ENCODE measurements at places on chromosomes 7 and 10.

GRCh38 chr7:152136686-152137085 is 111.2 kb downstream of the GALNT11 start:
- DNase-seq = no peak

DNA sequence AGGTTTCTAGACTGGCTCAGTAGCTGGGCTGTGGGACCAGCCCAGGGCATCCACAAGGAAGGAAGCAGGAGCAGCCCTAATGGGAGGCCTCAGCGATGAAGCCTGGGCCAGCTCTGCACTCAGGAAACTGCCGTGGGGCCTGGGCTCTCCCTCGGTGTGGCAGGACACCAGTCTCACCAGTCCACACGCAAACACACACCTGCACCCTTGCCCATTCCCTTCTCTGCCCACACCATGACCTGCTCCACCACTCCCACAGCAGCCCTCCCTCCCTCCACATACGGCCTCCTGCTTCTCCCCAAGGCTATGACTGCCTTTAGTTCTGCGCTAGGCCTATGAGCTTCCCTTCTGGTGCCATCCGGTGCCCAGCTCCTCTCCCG is 7.1 kb downstream of the FGF8 start:
- DNase-seq = no peak

DNA sequence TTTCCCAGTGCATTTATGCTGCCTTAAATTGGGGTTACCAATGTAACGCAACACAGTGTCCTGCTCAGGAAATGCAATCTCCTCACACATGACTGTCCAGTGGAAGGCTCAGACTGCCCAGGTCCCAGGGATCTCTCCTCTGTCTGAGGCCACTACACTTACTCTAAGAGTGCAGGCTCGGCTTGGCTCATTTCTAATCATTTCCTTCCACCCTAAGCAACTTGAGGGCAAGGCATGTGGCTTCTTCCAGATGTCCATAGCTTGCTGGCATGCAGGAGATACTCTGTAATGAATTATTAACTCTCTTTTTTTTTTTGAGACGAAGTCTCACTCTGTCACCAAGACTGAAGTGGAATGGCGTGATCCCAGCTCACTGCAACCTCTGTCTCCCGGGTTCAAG is 23.7 kb downstream of the PLAC9 start:
- DNase-seq = no peak

DNA sequence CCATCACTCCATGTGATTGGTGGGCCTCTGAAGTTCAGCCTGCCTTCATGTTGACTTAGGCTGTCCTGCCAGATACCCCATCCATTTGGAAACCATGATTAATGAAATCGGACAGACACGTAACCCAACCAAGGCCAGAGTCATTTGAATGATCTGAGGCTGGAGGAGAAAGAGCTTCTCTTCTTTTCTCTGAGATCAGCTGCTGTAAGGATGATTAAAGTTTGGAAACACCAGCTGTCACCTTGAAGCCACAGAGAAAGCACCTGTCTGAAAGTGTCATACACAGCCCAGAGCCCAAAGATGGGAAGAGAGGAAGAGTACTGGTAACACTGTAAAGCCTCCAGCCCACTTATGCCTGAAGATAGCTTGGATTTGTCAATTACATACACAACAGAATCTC is 22.9 kb downstream of the NEBL start:
- DNase-seq = no peak

DNA sequence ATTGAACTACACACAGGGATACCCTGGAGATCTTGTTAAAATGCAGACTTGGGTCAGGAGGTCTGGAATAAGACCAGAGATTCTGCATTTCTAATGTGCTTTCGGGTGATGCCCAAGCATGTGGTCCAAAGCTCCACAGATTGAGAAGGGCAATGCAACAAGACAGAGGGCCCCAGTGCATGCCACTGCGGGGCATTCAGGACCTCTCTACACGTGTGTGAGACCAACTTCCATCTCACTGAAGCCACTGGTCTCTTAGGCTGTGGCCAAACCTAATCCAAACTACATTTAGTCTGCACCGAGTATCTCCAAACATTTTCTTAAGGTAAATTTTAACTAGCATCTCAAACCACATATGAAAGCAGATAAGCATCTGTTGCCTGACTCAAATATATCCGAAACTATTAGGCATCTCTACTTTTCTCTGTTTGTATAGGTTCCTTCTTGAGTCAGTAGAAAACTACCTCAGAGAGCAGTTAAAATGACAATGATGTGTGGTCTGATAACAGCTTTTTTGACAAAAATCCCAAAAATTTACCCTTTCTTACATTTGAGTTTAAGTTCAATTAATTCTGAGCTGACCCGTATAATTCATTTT is 107.5 kb downstream of the ELMO1 start:
- DNase-seq = no peak

DNA sequence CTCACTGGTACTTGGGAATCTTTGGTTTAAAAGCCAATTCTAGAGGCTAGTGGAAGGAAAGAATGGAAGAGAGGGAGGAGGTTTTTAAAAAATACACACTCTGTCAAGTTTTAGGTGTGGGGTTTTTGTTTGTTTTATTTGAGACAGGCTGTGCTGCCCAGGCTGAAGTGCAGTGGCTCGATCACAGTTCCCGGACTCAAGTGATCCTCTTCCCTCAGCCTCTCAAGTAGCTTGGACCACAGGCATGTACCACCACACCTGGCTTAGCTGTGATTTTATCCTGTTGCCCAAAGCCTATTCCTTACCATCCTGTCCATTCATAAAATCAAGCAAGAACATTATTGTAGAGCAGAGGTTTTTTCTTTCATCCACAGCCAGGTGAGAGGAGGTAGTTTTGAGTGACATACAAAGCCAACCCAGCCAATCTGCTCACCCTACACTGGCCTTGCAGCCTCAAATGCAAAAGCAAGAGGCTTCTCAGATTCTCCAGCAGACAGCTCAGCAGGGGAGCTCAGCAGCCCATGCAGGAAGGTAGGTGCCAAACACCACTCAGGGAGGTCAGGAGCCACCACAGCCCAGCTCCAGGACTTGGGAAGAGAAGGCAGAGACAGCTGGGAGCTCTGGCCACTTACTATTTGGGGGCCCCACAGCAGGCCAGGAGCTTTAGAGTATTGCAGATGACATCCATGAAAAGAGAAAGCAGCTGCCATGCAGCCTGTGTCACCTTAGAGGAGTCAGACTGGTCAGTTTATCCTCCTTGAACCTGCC is 65.8 kb downstream of the TMEM209 start:
- no peak for DNase-seq

- DNase-seq = no peak
Measured at GRCh38 chr10:44463511-44464121, 78.7 kb upstream of the CXCL12 start.

DNA sequence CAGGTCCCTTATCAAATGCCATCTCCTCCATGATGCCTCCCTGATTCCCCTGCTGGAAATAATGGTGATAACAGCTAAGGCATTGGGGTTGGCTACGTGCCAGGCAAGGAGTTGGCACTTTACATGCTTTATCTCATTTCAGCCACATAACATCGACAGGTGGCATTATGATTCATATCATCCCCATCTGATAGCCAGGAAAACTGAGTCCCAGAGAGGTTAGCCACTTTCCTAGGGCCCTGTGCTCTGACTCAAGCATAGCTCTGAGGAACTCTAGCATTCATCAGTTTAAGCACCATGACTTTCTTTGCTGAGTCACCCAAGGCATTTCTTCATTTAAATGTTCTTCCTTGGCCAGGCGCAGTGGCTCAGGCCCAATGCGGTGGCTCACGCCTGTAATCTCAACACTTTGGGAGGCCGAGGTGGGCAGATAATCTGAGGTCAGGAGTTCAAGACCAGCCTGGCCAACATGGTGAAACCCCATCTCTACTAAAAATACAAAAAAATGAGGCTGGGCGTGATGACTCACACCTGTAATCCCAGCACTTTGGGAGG is 6.6 kb downstream of the LEP start:
- peak; percentile 12 for DNase-seq

DNA sequence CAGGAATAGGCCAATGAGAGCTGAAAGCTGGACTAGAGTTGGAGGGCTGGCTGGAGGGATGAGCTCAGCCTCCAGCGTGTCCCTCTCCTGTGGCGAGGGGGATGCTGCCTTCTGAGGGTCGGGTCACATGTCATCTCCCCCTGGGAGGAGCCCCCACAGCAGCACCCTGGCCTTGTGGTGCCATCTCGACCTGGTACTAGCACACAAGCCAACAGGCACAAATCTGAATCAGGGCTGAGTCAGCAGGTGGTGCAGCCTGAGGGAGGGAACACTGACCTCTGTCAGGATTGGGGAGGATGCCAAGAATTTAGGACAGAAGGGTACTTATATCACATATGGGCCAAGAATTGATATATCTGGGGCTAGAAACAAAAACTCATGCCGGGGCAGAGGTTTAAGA is 280.4 kb downstream of the CELF2 start:
- no peak for DNase-seq

- DNase-seq = no peak
Measured at GRCh38 chr10:106573106-106573505, 591.4 kb downstream of the SORCS1 start.

- DNase-seq = no peak
Measured at GRCh38 chr7:31500656-31501055, 13.2 kb upstream of the ITPRID1 start.

GRCh38 chr10:89535171-89536012 is at the start of gene SLC16A12:
Gene SLC16A12 (minus strand): TSS chr10:89535594. CDS start chr10:89462578, 73,016 bp downstream.
- DNase-seq = no peak

GRCh38 chr7:134865001-134865845 is 85.8 kb downstream of the CALD1 start:
- no peak for DNase-seq

GRCh38 chr10:111118758-111119157 is 41.9 kb downstream of the ADRA2A start:
- no peak for DNase-seq

DNA sequence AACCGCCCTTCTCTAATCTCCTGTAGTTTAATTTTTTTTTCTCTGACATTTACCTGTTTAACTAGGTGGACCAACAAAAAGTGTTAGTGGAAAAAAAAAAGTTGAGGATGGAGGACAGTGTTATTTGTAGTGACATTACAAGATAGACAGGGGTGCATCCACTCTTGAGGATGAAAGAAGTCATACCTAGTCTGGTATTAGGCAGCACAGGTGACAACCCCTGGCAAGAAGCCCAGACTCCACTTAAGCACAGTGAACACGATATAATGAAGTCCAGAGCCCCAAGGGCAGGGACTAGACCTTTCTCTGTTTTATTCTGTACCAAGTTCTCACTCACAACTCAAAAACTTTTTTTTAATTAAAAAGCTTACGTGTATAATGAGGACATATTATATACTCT is 268.4 kb downstream of the GPR37 start:
- no peak for DNase-seq

DNA sequence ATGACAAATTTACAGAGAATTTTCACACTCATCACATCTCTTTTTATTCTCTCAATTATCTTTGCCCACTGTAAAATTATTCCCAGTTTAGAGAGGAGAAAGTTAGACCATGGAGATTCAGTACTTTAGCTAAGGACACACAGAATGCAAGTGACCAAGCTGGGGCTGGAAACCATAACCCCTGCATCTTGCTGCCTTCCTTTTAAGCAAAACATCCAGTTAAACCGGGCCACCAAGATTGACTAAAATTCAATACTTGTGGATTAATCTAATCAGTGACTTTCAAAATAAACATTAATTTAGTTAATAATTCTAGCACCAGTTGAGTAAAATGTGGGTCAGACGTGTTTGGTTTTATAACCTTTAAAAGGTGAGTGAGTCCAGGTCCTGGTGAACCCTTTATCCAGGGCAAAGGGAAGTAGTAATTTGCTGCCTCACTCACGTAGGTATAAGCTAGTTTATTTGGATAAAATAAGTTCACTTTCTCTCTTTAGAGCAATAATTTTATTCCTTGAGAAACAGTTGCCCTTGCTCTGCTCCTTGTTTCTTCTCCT is 1.9 kb upstream of the CYP2C8 start:
- no peak for DNase-seq

- DNase-seq = no peak
Measured at GRCh38 chr7:158106272-158106671, 481.4 kb downstream of the PTPRN2 start.

GRCh38 chr7:4210821-4211220 is 471.3 kb upstream of the FOXK1 start:
- DNase-seq = no peak

DNA sequence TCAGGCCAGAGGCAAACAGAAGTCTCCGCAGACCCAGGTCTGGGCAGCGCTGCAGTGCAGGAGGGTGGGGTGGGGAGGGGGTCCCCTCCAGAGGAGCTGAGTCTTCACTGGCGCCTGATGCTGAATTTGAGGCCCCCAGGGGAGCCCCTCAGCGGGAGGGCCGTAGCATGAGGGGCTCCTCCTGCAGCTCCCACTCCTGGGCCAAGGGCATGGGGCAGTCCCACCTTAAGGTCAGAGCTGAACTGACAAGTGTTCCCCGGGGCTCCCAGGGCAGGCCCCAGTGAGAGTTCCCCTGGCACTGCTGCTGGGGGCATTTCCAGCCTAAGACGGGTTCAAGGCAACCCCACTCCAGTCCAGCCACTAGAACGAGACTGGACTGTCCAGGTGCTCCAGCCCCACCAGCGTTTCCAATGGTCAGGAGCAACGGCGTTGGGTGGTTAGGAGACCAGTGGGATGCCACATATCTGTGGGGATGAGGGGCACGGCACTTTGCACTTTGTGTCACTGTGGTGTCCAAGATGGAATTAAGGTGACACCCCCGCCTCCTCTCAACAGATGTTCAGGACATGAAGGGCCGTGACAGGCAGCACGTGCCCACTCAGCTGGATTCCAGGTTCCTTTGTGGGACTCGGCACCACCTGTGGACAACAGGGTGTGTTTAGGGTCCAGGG is 139.1 kb downstream of the PTPRN2 start:
- no peak for DNase-seq

- DNase-seq = no peak
Measured at GRCh38 chr7:101378751-101379174, 16.1 kb downstream of the COL26A1 start.

- no peak for DNase-seq
Measured at GRCh38 chr10:13592306-13592705, 5.5 kb downstream of the PRPF18 start.

GRCh38 chr7:4837803-4838625 is 23.8 kb downstream of the PAPOLB start:
- no peak for DNase-seq

DNA sequence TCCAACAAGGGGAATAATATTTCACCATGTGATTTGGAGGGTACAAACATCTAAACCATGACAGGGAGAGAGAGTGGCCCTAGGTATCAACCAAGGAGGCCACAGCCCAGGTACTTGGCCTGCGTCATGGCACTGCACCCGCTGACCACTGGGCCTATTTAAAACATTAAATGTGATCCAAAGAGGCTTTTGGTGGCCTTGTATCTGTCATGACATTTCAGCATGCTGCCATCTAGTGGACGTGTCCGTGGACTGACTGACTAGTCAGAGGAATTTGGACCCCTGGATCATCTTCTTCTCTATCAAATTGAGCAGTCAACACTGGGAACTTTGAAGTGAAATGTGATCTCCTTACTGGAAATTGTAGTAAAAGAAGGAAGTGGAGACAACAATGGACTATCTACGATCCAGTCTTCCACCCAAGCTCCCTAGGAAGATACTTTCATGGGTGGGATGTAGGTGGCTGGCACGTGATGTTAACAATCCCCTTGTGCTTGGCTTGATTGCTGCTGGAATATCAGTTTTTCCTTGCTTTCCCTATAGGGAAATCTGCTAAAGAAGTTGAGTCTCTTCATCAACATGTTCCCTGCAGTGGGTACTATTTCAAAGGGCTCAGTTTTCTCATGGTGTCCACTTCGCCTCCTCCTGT is 24.6 kb upstream of the ITGA8 start:
- DNase-seq = peak; percentile 22

- no peak for DNase-seq
Measured at GRCh38 chr10:78415111-78415510, 381.4 kb downstream of the RPS24 start.

- DNase-seq = peak; percentile 84
Measured at GRCh38 chr10:60978287-60979115, 34.5 kb upstream of the RHOBTB1 start.

GRCh38 chr10:82208726-82209125 is 333.7 kb downstream of the NRG3 start:
- DNase-seq = no peak

Data from Caki2 (cell line).